ENCODE measurements at places on chromosomes 12 and 14.

DNA sequence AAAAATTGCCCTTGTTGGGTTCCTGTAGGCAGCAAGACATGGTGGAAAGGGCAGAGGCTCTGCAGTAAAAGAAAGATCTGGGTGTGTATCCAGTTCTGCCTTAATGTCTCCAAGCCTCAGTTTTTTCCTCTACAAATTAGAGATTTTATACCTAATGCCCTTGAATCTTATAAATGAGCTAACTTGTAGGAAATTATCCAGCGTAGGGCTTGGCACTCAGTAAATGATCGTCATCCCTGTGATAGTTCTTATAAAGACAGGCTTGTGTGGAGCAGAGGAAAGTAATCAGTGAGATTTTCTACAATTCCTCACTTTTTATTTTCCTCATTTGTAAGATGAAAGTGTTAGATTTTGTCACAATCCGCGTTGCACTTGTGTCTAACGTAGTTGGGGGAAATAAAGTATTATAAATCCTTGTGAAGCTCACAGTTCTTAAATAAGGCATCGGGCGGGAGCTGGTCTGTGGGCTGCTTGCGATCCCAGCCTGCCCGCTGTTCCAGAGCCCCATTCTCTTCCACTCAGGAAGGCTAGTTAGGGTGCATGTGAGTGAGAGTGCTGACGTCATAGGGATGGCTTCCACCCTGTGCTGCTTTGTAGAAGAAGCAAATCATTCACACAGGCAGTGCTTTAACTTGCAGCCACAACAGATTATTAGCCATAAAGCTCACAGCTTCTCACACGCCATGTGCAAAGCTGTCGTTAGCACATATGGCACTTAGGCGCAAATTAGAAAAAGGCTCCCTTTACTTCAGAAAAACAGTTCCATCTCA, 87.6 kb downstream of the EML1 start:
- DNase-seq: no peak

DNA sequence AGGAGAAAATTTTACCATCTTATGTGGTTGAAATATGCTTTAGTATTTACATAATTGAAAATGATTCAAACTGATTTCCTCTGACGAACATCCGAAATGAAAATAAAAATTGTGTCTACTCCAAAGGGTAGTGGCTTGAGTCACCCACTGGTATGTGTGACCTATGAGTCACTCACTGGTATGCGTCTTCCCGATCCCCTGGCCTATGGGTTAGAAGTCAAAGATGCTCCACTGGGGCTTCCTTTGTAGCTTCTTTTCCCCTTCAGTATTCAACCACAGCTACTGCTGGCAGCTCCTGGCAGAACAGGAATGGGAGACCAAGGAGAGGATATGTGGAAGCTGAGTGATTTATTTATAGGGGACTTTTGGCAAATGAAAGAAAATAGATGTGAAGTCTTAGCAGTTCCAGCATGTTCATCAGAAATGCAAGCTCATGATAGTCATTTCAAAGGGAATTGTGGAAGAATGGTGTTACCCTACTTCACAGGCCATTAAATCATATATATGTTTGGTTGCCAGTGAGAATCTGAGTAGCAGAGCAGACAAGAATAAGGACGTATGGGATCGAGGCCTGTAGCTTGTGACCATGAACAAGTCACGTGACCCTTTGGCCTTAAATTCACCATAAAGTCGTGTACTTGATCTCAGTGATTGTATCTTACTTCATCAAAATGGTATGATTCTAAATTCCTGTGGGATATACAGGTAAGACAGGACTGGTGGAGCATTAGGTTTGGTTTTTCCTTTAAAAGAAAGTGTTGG, 108.3 kb downstream of the CRADD start:
- peak; percentile 85 for DNase-seq

- no peak for DNase-seq
Measured at GRCh38 chr12:25063873-25064628, 115.2 kb upstream of the BCAT1 start.

DNA sequence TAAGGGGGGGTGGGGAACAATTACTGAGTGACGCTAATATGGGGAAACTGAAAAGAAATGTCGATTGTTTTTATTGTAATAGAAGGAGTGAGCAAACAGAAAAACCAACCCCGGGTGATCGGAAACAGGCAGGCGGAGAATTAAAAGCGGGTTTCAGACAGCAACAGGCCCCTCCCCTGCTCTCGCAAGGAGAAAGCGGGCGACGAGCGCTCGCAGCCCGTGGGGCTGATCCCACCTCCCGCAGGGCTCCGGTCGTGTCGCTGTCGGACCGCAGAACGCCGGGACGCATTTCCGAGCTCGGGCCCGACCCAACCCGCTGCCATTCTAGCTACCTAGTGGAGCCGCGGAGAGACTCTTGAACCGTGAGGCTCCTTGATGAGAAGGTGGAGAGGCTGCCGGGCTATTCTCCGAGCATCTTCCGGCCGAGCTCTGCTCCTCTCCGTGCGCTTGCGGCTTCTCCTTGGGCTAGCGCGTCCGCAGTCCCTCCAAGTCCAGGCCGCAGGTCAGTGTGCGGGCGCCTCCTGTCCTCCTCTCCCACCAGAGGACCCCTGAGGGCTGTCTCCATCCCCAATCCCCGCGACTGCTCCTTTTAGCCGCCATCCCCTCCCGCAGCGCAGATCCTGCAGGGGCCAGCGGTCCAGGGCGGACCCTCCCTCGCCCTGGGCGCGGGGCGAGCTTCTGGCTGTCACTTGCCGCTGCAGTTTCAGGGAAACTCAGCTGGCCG, 4.1 kb upstream of the PAX9 start:
- peak; percentile 76 for DNase-seq

DNA sequence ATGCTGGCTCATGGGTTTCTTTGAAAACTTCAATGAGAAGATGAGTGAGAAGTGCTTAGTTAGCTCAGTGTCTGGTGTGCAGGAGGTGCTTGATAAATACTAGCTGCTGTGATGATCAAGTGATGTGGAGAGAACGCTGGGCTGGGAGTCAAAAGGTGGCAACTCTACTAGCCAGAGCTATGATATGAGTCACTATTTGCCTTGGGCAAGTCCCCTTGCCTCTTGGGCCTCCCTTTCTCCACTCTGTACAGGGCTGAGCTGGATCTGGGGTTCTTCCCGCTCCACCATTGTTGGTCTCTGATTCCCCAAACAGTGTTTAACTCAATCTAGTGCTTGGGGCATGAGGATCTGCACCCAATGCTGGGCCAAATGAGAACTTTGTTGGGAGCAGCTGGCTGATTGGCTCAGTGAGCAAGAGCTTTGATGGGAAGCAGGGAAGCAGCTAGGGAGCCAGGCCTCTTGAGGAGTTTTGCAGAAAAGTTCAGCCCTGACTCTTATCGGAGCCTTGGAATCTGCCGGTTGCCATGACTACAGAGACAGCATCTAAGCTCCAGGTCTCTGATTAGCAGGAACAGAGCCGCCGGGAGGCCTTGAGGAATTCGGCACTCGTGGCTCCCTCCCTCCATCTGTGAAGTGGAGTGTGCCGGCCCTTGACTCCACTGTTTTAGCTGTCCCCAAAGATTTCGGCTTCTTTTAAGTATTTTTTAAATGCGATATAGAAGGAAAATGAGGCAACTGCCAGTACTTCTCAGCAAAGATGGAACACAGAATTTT, 82.1 kb upstream of the HSPB8 start:
- no peak for DNase-seq

- DNase-seq: no peak
Measured at GRCh38 chr12:3202734-3203446, 125.7 kb downstream of the TSPAN9 start.

GRCh38 chr14:39972704-39973103, 540.5 kb upstream of the FBXO33 start:
- DNase-seq: no peak

DNA sequence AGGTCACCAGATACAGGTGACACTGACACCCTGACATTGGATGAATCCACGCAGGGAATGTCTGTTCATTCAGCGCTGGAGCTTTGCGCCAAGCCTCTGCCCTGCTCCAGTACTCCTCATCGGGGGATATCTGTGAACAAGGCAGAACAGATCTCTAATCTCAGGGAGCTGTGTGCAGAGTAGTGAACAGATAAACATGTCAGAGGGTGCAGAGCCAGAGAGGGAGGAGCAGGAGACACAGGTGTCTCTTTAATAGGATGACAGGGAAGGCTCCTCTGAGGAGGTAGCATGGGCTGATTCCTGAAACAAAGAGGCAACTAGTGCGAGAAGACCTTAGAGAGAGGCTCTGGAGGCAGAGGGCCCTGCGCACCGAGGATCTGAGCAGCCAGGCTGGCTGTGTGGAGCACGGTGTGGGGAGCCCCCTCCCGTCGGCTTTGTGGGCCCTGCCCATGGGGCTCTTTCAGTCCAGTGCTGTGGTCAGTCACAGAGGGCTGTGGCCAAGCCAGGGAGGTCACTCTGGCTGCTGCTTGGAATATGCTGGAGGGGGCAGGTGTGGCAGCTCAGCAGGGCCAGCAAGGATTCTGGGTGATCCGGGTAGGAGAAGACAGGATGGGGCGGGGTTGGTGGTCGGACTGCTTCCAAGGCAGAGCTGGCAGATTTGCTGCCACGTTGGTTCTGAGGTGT, 55.6 kb downstream of the TECPR2 start:
- no peak for DNase-seq

DNA sequence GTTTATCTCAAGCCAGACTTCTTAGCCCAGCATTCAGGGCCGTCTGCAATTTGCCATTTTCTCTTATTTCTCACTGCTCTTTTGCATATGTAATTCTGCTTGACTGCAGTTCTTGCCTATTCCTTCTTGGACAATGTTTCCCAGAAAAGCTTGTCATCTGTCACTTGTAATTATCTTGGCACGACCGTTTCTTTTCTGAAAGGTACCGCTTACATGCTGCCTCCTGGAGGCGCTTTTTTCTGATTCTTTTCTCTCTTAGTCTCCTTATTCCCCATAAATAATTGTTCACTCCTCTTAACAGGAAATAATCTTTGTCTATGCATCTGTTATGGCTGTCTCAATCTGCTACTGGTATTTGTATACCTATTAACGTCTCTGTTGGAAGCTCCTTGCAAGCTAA, 1.2 kb upstream of the ALDH1L2 start:
- DNase-seq: no peak

- no peak for DNase-seq
Measured at GRCh38 chr12:29238822-29239291, 89.8 kb downstream of the FAR2 start.

GRCh38 chr12:50111395-50111692, 692 bp upstream of the COX14 start:
- no peak for DNase-seq

DNA sequence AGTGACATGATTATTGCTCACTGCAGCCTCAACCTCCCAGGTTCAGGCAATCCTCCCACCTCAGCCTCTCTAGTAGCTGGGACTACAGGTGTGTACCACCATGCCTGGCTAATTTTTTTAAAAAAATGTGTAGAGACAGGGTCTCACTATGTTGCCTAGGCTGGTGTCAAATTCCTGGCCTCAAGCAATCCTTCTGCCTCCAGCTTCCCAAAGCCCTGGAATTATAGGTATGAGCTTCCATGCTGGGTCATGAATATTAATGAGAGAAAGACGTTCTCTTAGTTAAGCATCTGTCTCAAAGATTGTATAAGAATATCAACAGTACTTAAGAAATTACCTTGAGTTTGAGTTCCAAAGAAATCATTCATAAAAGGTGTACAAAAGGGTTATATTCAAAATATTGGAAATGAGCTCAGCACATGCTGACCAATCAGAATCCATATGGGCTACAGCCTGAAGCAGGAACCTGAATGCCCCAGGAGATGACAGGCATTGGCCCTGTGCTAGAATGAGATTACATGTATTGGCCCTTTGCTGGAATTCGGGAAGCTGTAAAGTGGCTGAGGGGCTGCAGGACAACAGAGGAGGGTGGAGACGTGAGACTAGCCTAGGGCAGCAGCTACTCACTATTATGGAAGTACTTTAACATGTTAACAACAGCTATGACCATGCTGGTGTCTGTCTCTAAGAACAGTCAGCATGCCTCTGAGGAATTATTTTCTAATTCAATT, 157.0 kb upstream of the CPNE8 start:
- no peak for DNase-seq

DNA sequence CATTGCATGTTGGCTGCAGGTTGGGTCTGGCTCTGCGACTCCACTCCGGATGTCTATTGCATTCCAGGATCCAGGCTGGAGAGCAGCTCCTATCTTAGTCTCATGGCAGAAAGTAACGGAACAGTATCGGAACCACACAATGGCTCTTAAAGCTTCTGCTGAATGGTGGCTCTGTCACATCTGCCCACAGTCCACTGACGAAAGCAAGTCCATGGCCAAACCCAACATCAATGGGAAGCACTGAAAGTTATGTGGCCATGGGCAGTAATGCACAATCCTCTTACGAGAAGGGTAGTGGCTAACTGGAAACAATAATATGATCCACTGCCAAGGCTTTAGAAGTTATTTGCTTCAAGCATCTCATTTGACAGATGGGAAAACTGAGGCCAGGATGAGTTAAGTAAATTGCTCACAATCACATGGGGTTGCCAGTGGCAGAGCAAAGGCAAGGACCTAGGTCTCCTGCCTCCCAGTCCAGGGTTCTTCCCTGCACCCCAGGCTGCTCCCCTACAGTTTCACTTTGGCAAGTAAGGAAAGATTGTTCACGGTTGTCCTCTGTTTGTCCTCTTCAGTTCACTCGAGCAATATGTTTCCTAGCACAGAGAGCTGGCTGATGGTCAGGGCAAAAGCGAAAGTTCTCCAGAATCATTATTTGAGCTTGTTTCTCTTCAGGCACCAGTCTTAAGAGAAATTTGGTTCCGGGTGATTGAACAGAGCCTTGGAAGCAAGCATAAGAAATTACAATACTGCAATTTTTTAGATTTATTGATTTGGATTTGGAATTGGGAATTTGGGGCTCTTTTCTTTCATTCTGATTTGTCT, 54.2 kb downstream of the CKAP4 start:
- no peak for DNase-seq

GRCh38 chr14:101034986-101035385, 131.5 kb upstream of the RTL1 start:
- DNase-seq: no peak

GRCh38 chr12:71400481-71400880, 39.1 kb upstream of the LGR5 start:
- no peak for DNase-seq

DNA sequence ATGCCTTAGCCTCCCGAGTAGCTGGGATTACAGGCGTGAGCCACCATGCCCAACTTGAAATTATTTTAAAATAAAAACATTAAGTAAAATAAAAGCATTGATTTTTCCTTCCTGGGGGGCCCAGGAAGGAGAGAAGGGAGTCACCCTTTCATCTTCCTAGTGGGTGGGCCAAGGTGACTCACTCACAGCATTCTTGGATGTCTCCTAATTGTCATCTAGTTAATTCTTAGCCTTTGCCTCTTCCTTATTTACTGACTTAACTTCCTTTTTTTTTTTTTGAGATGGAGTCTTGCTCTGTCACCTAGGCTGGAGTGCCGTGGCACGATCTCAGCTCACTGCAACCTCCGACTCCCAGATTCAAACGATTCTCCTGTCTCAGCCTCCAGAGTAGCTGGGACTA, 29.2 kb downstream of the TMEM120B start:
- no peak for DNase-seq

GRCh38 chr12:101050631-101051030, 159.4 kb downstream of the SLC5A8 start:
- DNase-seq: no peak

DNA sequence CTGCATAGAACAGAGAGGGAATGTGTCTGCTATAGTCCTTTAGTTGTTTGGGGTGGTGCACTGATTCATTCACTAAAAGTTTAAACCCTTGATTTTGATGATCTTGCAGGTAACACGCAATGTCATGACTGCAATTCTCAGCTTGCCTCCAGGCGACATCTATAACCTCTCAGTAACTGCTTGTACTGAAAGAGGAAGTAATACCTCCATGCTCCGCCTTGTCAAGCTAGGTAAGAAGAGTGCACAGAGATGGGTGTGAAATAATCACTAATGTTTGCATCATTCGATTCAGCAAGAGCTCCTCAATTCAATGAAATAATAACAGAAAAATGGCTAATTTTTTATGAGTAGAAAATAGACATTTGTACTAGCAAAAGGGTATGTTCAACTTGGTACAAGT, 203.7 kb downstream of the PTPRO start:
- DNase-seq: no peak

All from AG09319 (cell line).